Right cardiac atrium (tissue), 5 donors: ENCODE measurements at places on chromosomes 13 and 19. TPM values are rescaled to one million over a fixed set of nuclear protein-coding genes. Genes with fewer than 3 reads are reported as not detected.
A peak's percentile ranks its signal among the peaks of the same experiment; 100 is the strongest.

The DENND1C gene
- total RNA-seq: 0.54 TPM

DNA sequence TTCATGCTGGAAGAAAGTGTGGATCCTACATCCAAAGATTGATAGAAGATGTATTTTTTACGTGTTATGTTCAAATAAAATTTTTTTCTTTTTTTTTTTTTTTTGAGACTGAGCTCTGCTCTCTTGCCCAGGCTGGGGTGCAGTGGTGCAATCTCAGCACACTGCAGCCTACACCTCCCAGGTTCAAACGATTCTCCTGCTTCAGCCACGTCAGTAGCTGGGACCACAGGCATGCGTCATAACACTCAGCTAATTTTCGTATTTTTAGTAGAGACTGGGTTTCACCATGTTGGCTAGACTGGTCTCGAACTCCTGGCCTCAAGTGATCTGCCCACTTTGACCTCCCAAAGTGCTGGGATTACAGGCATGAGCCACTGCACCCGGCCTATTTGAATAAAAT, 65.7 kb downstream of the KLF12 start:
- no peak for DNase-seq

DNA sequence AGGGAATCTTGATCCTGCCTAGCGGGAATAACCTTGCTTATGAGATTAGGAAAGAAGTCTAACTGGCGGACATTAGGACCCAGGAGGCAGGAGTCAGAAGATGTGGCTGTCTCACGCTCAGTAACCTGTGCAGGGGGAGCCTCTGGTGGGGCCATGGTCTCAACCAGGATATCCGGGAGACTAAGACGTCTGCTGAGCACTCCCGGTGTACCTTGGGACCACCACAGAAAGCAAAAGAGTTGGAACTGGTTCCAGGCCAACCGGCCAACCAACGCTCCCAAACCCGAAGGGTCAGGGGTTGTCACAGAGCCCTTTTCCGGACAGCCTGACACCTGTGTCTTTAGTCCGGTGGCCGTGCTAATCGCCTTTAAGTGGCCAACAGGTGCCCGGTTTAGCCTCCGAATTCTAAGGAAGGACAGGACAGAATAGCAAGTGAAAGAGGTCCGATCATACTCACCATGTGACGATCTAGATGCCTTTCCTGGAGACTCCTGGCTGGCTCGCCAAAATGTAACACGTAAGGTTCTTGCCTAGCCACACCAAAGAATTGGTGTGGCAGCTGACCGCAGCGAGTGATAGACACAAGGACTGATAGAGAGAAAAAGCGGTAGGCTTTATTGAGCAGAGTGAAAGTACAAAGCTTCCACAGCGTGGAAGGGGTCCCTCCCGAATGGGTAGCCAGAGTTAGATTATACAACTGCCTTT, 103.9 kb upstream of the DIAPH3 start:
- DNase-seq: no peak

The DUXA gene
- total RNA-seq: not detected

DNA sequence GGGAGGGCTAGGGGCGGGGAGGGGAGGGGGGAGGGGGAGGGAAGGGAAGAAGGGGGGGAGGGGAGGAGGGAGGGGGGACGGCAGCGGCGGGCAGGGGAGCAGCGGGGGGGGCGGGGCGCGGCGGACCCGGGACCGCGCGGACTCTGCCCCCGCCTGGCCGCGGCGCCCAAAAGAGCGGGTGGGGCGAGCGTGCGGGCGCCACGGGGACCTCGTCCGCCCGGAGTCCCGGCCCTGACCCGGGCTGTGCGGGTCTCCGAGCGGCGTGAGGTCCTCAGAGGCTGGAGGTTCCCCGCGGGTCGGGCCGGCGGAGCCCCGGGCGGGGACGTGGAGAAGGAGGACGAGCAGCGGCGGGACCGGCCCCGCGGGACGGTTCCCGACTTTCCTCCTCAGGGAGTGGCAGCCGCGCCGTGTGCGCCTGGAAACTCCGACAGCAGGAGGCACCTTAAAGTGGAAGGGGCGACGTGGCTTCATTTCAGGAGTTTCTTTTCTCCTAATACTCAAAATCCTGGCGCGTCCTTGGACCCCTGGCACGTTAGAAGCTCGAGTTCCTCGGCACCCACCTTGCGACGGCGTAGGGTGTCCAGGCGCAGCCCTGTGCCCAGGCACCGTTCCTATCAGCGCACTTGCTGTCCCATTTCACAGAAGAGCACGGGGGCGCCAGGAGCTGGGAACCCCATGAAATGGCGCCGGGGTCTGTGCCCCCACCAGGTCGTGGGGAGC, 518 bp upstream of the PLPP2 start:
- no peak for DNase-seq

DNA sequence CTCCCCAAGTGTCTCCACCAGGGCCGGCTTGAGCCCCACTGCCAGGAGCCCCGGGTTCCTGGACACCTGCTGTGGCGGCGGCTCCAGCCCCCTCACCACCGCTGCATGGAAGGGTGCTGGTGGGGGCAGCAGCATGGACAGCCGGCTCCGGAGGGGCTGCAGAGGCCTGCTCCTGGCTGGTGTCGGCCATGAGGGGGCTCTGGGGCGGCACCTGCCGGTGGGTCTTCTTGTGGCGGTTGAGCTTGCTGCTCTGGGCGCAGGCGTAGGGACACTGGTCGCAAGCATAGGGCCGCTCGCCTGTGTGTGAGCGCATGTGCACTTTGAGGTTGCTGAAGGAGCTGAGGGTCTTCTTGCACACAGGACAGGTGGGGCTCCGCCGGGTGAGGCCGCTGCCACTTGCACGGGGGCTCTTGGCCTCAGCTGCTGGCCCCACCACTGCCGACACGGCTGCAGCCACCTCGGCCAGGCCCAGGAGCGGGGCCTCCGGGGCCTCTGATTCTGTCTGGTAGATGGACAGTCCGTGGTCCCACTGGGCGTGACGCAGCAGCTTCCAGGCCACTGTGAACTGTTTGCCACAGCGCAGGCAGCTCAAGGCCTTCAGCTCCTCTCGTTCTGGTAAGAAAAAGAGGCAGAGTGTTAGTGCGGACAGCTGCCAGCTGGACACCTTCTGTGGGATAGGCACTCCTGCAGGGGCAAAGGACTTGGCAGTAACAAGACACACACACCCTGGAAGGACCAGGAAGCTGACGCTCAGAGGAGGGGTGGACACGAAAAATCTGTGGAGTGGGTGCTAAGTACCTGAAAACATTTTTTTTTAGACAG, 4.1 kb downstream of the ZNF296 start:
- no peak for DNase-seq

The PRODH2 gene
- not detected for total RNA-seq

The CCL25 gene
- total RNA-seq: not detected

The GRK1 gene
- total RNA-seq: not detected

The ZNF540 gene
- total RNA-seq: 10.2 TPM

- DNase-seq: no peak
Measured at GRCh38 chr13:24541127-24541475, 28.5 kb upstream of the PARP4 start.

The CFD gene
- 232 TPM for total RNA-seq

The WDR88 gene
- total RNA-seq: not detected

The ZNF77 gene
- 2.1 TPM for total RNA-seq

- peak; percentile 45 for DNase-seq
Measured at GRCh38 chr19:39157275-39157996, 31.9 kb downstream of the PAK4 start.
